Caco-2 (cell line): ENCODE measurements at places on chromosomes 1 and 21. TPM values are rescaled to one million over a fixed set of nuclear protein-coding genes. Genes with fewer than 3 reads are reported as not detected.
A peak's percentile ranks its signal among the peaks of the same experiment; 100 is the strongest.

DNA sequence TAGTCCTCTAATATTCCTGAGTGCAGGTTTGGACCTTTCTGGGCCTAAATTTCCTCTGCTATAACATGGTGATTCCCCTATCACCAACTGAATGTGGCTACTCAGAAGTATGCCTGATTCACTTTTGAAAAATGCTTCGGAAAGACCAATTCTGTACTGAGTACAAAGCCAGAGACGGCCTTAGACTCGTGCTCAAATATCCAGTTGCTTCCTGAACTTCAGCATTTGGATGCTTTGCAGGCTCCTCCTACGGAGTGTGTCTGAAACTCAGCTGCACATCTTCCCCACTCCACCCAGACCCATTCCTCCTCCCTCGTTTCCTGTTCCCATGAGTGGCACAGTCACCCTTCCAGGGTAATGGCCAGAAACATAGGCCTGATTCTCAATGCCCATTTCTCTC lies 98.4 kb upstream of the GADD45A start:
- H3K4me1 ChIP-seq: no peaks in the 10 kb centered on the region
- H3K27me3 ChIP-seq: no peaks in the 10 kb centered on the region
- H3K27ac ChIP-seq: no peak overlapping the region
- no peaks in the 10 kb centered on the region for H3K36me3 ChIP-seq
- DNase-seq: no peak

DNA sequence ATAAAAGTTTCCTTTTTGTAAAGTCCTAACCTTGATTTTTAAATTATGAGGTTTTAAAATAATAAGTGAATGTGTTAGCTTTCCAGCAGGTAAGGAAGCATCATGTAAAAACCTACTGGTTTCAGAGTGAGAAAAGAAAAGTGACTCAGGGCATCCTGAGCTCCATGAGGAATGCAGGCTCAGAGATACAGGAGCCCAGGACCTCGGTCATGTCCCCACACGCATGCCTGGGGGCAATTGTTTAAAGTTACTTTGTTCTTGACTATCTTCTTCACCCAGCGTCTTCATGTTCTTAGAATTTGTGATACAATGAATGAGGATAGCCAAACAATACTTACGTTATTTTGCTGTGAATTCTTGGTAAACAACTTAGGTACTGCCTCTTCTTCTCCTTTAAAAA lies 117.4 kb upstream of the PLPPR5 start:
- H3K4me1 ChIP-seq: no peaks in the 10 kb centered on the region
- H3K27me3 ChIP-seq: no peaks in the 10 kb centered on the region
- no peaks in the 10 kb centered on the region for H3K36me3 ChIP-seq
- DNase-seq: no peak
- H3K27ac ChIP-seq: no peak overlapping the region
- H3K4me3 ChIP-seq: no peak overlapping the region

- H3K27ac ChIP-seq: no peak overlapping the region
- no peaks in the 10 kb centered on the region for H3K27me3 ChIP-seq
- H3K4me1 ChIP-seq: no peaks in the 10 kb centered on the region
- no peak for DNase-seq
- no peaks in the 10 kb centered on the region for H3K36me3 ChIP-seq
Observed at GRCh38 chr1:193846876-193847604, 660.6 kb upstream of the B3GALT2 start.

DNA sequence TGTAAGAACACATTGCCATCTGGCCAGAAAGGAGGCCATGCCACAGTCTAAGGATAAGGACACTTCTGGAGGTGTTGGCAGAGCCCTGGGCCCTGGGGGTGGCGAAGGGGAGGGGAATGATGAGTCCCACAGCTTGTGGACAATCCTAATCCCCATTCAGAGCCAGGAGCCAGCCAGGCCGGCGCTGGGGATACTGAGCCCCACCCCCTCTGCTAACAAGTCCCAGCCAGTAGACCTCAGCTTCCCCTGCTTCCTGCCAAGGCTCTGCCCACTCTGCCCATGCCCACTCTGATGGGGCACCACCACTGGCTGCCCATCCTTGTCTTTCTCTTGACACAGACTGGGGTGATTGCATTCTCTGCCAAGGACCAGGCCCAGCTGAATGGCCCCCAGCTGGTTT lies 71.9 kb downstream of the NAV1 start:
- no peak overlapping the region for H3K27ac ChIP-seq
- H3K36me3 ChIP-seq: no peaks in the 10 kb centered on the region
- no peaks in the 10 kb centered on the region; the same call in 1 of the 2 replicates for H3K4me1 ChIP-seq
- no peak for DNase-seq
- no peak overlapping the region for H3K4me3 ChIP-seq

DNA sequence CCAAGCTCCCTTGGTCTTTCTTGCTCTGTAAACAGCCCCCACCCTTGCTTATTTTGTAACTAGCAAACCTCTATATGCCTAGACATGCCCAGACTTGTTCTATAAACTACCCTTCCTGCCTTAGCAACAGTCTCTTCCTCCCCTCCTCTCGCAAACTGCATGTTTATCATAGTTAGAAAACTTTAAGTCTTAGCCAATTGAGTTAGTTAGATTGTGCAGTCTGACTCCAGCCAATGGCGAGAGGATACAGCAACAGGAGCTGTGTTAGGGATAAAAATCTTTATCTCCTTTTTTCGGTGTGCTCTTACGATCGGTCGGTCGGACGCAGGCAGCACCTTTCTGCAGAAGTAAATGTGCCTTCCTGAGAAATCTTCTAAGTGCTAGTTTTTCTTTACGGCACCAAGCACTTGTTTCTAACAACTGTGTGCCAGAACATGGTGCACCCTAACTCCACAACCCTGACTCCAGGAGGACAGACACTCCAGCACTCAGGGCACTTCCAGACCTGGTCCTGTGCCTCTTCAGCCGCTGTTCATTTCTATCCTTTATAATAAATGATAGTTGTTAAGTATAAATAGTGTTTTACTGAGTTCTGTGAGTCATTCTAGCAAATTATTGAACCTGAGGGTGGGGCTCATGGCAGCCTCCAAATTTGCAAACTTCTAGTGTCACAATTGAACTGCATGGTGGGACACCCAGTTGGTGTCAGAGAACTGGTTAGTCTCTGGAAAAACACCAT lies 25.7 kb upstream of the GNG4 start:
- H3K36me3 ChIP-seq: no peaks in the 10 kb centered on the region
- no peak overlapping the region for H3K27ac ChIP-seq
- H3K27me3 ChIP-seq: no peaks in the 10 kb centered on the region
- no peak overlapping the region for H3K4me3 ChIP-seq
- DNase-seq: no peak

RORC gene
- not detected in 2 replicates for total RNA-seq

- no peaks in the 10 kb centered on the region for H3K4me1 ChIP-seq
Observed at GRCh38 chr1:117106478-117106877, 15.1 kb downstream of the TRIM45 start.

TMEM125 gene
- total RNA-seq: 22.8 and 25.9 TPM in 2 replicates

GRCh38 chr1:42680921-42681683 lies 1.1 kb upstream of the YBX1 start:
- no peaks in the 10 kb centered on the region for H3K27me3 ChIP-seq
- peak overlapping the region; percentile 86 for H3K4me3 ChIP-seq
- no peaks in the 10 kb centered on the region for H3K36me3 ChIP-seq
- peak overlapping the region; percentile 97 for H3K27ac ChIP-seq
- no peak for DNase-seq

BARHL2 gene
- not detected in 2 replicates for total RNA-seq

DNA sequence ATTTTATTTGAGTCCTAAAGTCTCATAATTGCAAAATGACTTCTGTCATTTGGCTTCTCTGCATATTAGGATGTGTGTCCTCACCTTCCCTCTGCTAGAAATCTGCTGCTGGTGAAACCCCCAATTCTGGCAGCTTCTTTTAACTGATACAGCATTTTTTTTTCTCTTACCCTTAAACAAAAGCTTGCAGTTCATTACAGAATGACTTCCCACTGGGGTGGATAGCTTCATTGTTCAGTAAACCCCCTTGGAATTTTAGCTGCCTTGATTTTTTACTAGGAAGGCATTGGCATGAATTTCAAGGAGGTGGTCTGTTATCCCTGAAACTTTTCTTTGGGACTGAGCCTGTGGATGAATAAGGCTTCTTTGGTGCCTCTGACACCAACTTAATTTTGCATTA lies 16.8 kb downstream of the TSEN15 start:
- H3K4me1 ChIP-seq: no peaks in the 10 kb centered on the region
- no peaks in the 10 kb centered on the region for H3K36me3 ChIP-seq
- no peaks in the 10 kb centered on the region for H3K27me3 ChIP-seq
- H3K27ac ChIP-seq: no peak overlapping the region
- no peak for DNase-seq

- H3K4me3 ChIP-seq: no peak overlapping the region
- no peaks in the 10 kb centered on the region for H3K27me3 ChIP-seq
- no peaks in the 10 kb centered on the region for H3K36me3 ChIP-seq
- DNase-seq: no peak
Observed at GRCh38 chr1:246179401-246179800, 327.7 kb downstream of the SMYD3 start.

DNA sequence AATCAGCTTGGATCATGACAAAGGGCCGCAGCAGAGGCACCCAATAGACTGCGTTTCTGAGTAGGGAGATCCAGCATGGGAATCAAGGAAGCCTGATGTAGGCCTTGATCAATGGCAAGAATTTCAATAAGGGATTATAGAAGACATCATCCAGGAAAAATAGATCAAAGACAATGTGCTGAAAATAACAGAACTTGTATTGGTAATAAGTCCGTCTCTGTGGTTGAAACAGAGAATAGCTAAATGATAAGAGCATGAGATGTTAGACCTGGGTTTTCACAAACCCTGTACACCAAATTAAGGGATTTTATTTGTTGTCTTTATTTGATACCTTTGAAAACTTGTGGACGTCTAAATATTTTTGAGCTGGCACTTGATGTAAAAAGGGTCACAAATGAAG lies 228.0 kb upstream of the SGIP1 start:
- H3K27me3 ChIP-seq: no peaks in the 10 kb centered on the region
- H3K36me3 ChIP-seq: no peaks in the 10 kb centered on the region
- no peaks in the 10 kb centered on the region for H3K4me1 ChIP-seq
- H3K4me3 ChIP-seq: no peak overlapping the region

LRRIQ3 gene
- 0.16 and 0.23 TPM in 2 replicates for total RNA-seq

DNA sequence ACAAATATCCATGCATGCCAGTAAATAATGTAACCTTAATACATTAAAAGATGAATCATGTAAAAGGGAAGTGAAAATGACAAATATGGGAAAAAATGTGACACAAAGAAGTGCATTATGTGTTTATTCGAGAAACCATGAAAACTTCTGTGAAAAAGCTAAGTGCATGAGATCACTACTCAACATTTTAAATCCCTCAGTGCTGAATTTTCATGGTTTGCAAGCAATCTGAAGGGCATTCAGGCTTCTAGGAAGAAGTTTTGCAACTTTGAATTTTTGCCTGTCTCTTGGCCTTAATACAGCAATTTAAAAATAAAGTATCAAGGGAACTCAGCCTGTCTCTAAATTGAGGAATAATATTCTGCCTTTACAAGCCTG lies 78.2 kb downstream of the MAP3K7CL start:
- H3K27me3 ChIP-seq: no peaks in the 10 kb centered on the region
- no peaks in the 10 kb centered on the region for H3K4me1 ChIP-seq
- no peak for DNase-seq
- H3K27ac ChIP-seq: no peak overlapping the region

HPDL gene
- 78.2 and 90.6 TPM in 2 replicates for total RNA-seq

DNA sequence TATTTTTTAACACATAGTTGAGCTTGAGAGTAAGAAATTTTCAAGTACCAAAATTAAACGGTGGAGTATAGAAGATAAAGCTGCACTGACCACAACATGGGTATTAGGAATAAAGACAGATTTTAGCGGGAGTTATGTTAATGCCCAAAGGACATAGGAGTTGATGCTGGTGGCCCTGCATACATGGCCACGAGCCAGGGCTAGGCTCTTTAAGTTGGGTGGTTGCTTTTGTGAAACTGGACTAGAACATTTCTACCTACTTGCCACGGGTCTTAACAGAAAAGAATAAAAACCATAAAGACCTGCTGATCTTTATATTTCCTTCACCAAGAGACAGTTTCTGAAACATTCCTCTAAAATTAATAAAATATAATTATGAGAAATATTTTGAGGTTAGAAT lies 14.9 kb downstream of the EDEM3 start:
- H3K27me3 ChIP-seq: no peaks in the 10 kb centered on the region
- H3K4me3 ChIP-seq: no peak overlapping the region
- DNase-seq: no peak
- H3K27ac ChIP-seq: no peak overlapping the region
- no peaks in the 10 kb centered on the region for H3K36me3 ChIP-seq

DNA sequence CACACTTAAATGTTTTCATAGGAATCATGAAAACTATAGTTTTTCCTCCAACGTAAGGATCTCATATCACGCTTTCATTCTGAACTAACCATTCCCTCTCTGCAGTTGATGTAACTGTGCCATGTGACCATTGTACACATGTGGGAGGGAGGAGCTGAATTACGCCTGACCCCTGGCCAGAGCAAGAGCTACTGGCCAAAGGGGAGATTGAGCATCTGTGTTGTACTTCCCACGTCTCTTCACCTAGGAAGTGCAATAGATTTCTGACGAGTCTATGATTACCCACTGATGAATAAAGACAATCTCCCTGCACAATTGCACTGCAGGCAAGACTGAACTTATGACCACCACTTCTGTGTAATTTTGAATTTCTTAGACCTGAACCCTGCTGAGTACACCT lies 24.0 kb downstream of the PTPRC start:
- DNase-seq: no peak
- H3K4me1 ChIP-seq: no peaks in the 10 kb centered on the region
- no peaks in the 10 kb centered on the region for H3K27me3 ChIP-seq

DNA sequence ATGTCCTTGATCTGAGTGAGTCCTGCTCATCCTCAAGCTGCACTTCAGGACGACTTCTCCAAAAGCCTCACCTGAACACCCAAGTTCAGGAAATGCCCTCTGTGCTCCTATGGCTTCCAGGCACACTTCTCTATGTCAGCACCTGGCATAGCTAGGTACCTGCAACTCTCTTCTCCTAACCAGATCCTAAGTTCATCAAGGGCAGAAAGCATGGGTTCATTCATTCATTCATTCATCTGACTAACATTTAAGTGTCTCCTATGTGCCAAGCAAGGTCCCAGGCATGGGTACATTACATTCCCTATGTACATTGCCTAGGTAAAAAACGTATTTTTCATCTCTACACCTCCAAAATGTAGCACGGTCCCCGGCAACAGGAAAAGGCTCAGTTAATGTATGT lies 4.0 kb downstream of the RGS8 start:
- H3K4me3 ChIP-seq: no peak overlapping the region
- DNase-seq: no peak
- no peaks in the 10 kb centered on the region for H3K36me3 ChIP-seq
- peak overlapping the region; percentile 39 for H3K27ac ChIP-seq
- H3K27me3 ChIP-seq: no peaks in the 10 kb centered on the region
- H3K4me1 ChIP-seq: peaks cover 19% of the 10 kb centered on the region

DNA sequence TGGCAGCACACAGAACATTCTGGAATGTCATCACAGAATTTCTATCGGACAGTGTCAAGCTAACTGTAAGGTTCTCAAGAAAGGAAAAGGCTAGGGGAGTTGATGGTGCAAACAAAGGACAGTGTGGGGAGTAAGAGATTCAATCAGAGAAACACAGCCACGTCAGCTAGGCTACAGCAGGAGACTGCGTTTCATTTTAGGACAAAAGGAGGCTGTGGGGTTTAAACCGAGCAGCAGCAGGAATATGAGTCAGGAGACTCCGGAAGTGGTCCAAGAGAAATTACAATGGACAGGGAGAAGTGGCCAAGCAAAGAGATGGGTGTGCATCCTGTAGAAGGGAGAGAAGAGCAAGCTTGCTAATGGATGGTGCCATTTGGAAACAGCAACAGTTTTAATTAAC lies 37.4 kb upstream of the C1orf198 start:
- no peak overlapping the region for H3K27ac ChIP-seq
- H3K27me3 ChIP-seq: no peaks in the 10 kb centered on the region
- H3K36me3 ChIP-seq: peaks cover 8% of the 10 kb centered on the region
- no peak overlapping the region for H3K4me3 ChIP-seq

- peaks cover 4% of the 10 kb centered on the region for H3K27me3 ChIP-seq
- no peak overlapping the region for H3K27ac ChIP-seq
- H3K4me3 ChIP-seq: no peak overlapping the region
- no peaks in the 10 kb centered on the region for H3K36me3 ChIP-seq
- no peak for DNase-seq
Observed at GRCh38 chr1:2927393-2928360, 93.6 kb upstream of the ACTRT2 start.
